ENCODE measurements at places on chromosomes 11 and 22.
A peak's percentile ranks its signal among the peaks of the same experiment; 100 is the strongest.

- DNase-seq = no peak
Measured at GRCh38 chr22:23353696-23354095, 173.4 kb downstream of the BCR start.

- DNase-seq = no peak
Measured at GRCh38 chr22:49703505-49703904, 124.2 kb downstream of the BRD1 start.

DNA sequence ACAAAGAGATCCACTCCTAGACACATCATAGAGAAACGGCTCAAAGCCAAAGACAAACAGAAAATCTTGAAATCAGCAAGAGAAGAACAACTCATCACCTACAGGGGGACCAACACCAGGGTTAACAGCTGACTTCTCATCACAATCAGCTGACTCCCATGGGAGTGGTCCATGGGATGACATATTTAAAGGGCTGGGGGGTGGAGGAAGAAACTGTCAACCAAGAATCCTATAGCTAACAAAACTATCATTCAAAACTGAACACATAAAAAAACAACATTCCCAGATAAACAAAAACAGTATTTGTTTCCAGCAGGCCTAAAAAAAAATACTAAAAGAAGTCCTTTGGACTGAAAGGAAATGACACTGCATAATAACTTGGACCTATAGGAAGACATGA, 86.7 kb downstream of the APOL5 start:
- no peak for DNase-seq

DNA sequence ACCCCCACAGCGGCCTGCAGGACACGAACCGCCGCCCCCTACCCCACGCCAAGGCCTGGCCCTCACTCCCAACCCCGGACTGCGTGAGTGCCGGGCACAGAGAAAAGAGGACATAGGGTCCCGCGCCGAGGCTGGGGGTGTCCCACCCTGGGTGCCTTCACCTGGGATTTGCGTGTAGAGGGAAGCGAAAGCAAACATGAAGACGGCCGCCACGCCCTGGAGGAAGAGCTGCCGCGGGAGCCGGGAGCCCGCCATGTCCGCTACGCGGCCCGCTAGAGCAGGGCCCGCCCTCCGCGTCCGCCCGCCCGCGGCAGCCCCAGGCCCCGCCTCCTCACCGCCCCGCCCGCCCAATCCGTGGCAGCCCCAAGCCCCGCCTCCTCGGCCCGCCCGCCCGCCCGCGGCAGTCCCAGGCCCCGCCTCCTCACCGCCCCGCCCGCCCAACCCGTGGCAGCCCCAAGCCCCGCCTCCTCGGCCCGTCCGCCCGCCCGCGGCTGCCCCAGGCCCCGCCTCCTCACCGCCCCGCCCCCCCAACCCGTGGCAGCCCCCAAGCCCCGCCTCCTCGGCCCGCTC, at the start of gene LMF2:
Gene LMF2, minus strand, starts transcription at position 282 of the 570 bp plus-strand sequence. Its CDS starts 27 bp downstream, at position 255.
- peak; percentile 93 for DNase-seq

DNA sequence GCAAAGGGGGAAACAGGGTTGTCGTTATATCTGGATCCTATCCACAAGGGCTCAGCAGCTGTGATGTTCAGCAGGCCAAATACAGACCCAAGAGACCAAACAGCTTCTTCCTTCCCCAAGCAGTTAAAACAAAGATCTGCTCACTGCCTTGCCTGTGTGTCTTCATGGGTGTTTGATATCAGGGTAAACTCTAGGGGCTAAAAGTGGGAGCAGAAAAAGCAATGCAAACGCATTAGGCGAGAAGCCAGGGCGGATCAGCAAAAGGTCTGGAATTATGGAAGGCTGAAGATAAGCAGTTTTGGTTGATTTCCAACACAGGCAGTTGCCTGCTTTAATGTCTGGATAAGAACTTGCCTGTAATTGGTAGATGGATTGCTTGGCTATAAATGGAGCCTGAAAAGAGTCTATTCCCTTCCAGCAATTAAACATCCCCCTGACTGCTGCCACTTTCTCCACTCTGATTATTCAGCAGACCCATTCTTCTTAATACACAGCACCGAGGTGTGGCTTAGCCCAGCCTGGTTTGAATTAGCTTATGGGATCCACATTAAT, 126.3 kb downstream of the COMMD9 start:
- DNase-seq = no peak

DNA sequence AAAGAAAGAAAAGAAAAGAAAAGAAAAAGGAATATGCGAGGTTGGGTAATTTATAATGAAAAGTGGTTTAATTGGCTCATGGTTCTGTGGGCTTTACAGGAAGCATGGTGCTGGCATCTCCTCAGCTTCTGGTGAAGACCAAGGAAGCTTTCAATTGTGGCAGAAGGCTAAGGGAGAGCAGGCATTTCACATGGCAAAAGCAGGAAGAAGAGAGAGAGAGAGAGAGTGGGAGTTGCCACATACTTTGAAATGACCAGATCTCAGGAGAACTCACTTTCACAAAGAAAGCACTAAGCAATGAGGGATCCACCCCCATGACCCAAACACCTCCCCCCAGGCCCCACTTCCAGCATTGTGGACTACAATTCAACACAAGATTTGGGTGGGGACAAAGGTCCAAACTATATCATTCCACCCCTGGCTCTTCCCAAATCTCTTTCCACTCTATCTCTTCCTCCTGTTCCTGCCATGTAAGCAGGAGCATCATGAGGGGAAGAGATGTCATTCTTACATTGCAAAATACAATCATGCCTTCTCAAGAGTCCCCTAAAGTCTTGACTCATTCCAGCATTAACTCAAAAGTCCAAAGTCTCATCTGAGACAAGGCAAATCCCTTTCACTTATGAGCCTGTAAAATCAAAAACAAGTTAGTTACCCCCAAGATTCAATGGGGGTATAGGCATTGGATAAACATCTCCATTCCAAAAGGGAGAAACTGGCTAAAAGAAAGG, 38.9 kb downstream of the LINC01488 start:
- DNase-seq = no peak

GRCh38 chr22:31566484-31566883, 70.1 kb downstream of the SFI1 start:
- no peak for DNase-seq

- no peak for DNase-seq
Measured at GRCh38 chr22:22821340-22821739, 66.3 kb upstream of the IGLL5 start.

DNA sequence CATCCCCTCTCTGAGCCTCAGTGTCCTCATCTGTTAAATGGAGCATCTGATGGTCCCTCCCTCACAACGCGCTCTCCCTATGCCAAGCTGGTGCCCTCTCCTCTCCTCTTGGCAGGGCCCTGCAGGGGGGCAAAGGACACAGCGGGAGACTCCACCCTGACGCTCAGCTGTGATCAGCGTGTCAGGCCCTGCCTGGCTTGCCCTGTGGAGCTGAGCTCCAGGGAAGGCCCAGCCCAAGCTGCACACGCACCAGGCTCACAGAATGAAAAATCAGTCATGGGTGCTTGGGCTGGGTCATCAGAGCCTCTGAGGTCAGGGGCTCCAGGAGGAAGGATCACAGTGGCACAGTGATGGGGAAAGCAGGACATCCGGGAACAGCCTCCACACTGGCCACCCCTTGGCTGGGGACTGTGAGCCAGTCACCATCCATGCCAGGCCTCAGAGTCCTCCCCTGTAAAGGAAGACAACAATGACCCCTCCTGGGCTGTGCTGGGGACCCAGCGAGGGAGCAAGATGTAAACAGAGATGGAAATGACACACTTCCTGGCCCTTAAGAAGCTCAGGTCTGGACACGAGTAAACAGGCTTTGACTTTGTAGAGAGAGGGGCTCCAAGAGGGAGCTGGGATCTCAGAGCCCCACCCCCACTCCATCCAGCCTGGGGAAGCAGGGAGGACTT, 36.6 kb downstream of the RPL3 start:
- DNase-seq = no peak

DNA sequence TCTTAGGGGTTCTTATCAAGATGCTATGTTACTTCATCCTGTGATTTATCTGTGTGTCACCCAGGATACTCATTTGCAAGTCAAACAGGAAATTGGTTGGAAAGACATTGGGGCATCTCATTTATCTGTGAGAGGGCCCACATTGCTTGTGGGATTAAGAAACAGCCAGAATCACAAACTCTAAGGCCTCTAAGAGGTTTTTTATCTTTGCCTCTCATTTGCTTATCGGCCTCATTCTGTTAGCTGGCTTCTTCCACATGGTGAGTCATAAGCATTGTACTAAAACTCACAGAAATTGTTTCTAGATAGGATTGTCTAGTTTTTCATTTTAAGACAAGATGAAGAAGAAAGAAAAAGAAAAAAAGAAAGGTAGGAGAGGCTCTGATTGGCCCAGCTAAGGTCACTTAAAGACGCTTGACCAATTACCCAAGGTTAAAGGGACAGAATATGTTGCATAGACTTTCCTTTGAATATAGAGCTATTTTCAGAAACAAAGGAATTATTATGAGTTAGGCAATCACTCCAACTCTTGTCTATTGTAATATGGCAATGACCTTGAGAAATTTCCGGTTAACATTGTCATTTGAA, 121.9 kb downstream of the ARHGAP42 start:
- no peak for DNase-seq

GRCh38 chr22:22687638-22688500, 43.5 kb downstream of the GGTLC2 start:
- no peak for DNase-seq

DNA sequence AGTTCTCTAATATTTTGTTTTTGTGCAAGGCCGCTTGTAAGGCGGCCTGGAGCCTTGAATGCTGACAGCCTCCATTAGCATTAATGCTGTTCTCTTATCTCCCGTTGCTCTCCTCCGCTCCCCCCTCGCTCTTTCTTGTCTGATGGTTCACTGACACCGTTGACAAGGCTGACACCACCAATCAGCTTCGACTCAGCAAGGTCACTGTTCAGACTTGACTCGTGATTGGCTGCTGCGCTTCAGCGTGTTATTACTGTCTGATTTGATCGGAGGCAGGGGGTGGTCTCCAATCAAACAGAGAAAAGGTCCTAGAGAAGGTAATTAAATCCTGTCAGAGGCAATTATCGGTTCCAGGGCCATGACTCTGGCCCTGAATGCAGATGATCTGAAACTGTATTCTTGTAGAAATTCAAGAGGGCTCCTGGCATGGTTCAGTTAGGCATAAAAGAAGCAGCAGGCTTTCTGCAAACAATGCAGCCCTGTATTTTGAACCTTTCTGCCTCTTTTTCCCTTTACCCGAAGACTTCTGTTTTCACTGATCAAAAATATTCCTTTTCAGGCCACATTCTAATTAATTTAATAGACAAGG, 49.3 kb upstream of the MPPED2 start:
- no peak for DNase-seq

- DNase-seq = no peak
Measured at GRCh38 chr11:122068141-122068540, 47.9 kb downstream of the BLID start.

DNA sequence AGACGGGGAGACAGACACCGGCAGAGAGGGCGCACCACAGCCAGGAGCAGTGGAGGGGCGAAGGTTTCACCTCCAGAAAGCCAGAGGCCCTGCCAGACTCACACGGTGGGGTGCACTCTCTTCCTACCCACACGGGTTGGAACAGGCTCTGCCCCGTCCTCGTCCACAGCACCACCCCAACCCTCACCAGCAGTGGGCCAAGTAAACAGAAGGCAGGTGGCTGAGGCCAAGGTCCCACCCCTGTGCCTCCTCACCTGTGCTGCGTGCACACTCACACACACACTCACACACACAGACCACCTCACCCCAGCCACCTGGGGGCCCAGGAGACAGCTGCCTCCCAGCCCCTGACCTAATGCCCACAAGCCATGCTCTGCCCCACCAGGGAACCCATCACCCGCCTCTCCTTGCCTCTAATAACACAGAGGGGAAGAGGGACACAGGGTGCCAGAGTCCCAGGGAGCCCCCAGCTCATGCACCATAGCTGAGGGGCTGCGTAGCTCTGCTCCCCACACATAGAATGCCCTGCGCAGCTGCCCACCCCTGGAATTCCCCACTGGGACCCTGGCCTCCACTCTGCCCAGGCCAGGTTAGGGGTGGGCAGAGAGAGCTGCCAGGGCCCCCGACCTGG, 3.1 kb downstream of the CYB5R3 start:
- no peak for DNase-seq

GRCh38 chr11:35531246-35531645, 5.8 kb upstream of the PAMR1 start:
- DNase-seq = no peak

- DNase-seq = no peak
Measured at GRCh38 chr11:33334627-33335026, 77.4 kb downstream of the HIPK3 start.

DNA sequence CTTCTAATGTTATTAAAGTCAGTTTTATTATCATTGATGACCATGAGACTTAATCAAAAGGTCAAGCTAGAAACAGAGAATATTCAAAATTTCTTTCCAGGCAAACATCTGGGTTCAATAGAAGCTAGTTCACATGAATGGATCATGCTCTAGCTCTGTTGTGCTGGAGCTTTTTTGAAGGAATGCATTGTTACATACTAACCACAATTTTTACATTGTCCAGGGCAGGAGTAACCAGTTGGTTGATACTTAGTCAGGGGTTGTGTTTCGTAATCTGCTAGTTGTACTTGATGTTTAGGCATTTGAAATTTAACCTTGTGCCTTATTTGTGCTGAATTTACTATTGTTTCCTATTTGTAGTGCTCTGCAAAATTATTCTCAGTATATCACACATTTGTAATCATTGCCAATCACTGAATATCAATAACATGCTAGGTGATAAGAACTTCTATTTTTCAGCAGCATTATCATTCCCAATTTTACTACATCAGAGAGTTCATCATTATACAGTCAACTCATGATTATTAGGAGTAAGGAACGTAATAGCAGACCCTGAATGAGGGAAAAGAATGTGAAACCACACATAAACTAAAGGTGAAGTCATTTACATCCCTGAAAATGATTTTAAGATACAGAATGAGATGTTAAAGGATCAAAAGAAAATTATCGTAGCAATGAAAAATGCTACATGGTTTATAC, 23.2 kb downstream of the NF2 start:
- no peak for DNase-seq

DNA sequence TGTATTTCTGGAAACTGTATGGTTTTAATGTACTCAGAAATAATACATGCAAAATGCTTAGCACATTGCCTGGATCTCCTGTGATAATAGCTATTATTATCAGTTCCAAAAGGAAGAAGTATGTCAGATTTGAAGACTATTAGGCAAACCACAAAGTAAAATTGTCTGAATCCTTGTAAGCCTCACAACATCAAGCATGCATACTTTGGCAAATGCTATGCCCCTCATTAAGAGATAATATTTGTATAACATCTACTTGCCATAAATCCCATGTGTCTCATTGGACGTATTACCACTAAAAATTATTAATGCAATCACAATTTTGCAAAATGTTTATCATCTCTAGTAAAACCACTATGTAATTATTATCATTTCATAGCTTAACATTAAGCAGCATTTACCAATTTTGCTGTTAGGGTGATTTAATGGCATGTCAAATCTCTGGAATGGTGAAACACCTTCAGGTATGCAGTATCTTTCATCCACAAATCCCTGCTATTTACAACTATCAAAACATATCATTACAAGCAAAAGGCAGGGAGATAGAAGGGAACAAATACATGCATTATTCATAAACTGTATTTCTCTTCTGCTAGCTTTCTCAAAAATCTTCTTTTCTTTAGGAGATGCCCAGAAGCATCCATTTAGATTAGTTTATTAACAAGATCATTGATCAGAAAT, 974.6 kb upstream of the RAG2 start:
- no peak for DNase-seq

GRCh38 chr11:71563406-71563805, 2.0 kb upstream of the KRTAP5-10 start:
- DNase-seq = no peak
